ENCODE measurements at places on chromosomes 6 and 20.

- DNase-seq: no peak
These were observed 11.4 kb upstream of the IFNGR1 start for GRCh38 chr6:137230547-137230946.

- no peak for DNase-seq
These were observed 367.7 kb downstream of the KIF16B start for GRCh38 chr20:16205507-16205906.

- no peak for DNase-seq
These were observed 26.2 kb downstream of the PSMF1 start for GRCh38 chr20:1144401-1145172.

- no peak for DNase-seq
These were observed 20.8 kb upstream of the TRAF3IP2 start for GRCh38 chr6:111626441-111626840.

DNA sequence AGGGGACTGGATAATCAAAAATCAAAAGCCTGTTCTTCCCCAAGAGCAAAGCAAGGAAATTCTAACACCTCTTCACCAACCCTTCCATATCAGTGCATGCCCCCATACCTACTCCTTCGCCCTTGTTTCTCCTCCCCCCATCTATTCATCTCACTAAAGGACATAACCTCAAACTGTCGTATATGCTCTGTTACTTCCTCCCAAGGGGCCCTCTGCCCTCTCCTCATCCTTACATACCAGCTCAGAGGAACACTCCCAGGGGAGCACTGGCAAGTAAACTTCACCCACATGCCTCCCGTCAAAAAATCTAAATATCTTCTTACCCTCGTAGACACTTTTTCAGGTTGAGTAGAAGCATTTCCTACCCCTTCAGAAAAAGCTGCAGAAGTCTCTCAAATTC lies 9.4 kb upstream of the ADTRP start:
- DNase-seq: no peak

- no peak for DNase-seq
These were observed 74.3 kb downstream of the ARID1B start for GRCh38 chr6:156851454-156851921.

DNA sequence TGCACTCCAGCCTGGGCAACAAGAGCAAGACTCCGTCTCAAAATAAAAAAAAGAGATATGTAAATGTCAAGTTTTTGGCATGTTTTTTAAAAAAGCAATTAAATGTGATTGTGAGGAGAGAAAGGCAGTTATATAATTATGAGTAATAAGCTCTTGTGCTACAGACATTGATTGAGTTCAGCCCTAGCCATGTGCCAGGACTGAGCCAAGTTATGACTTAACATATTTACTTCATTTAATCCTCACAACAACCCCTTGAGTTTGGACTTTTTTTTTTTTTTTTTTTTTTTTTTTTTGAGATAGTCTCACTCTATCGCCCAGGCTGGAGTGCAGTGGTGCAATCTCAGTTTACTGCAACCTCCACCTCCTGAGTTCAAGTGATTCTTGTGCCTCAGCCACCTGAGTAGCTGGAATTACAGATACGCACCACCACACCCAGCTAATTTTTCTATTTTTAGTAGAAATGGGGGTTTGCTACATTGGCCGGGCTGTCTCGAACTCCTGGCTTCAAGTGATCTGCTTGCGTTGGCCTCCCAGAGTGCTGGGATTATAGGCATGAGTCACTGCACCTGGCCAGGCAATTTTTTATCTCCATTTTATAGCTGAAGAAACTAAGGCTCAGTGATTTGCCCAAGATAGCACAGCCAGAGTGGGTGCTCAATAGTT lies 15.0 kb upstream of the CSE1L start:
- no peak for DNase-seq

- no peak for DNase-seq
These were observed 2.6 kb upstream of the TFAP2C start for GRCh38 chr20:56626367-56627121.

- DNase-seq: no peak
These were observed 144.8 kb downstream of the MOXD1 start for GRCh38 chr6:132256457-132256856.

DNA sequence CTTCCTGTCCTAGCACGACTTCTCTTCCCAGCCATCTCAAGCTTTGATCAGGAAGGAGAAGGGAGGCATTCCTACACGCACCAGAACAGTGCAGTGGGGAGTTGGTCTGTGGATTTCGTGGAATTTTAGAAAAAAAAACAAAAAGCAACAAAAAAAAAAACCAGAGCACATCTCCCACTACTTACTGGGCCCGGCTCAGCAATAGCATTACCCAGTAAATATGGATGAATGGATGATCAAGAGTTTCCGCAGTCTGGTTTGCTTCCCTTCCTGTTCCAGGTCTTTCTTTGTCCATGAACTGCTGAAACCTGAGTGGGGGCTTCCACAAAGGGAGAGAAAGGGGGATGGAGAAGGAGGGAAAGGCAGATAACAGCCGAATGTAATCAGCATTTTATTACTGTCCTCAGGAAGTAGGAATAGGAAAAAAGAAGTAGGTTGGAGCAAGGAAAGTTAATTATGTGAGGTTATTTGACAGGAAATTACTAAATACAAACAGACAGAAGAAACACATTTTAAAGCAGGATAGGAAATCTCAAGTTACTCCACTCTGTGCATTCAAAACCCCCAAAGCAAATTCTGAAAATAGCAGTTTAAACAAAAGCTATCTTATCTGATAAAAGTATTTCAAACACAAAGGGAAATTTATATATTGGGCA lies 349.0 kb downstream of the PRL start:
- DNase-seq: no peak

DNA sequence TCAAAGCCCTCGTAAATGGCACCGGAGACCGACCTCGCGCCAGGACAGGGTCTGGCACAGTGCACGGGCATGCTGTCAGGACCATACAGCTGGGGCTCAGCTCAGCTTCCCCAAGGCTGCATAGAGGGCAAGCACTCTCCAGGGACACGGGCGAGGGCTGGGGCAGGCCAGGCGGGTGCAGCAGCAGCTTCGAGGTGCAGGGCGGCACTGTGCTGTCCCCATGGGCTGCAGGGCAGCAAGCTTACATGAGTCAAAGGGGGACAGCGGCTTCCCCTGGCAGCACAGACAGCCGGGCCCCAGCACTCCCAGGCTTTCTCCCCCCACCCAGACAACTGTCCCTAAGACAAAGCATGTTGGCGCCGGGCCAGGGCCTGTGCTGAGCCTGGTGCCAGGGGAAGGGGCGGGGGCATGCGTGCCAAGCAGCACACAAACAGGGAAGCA lies 25.7 kb downstream of the PSMG4 start:
- peak; percentile 48 for DNase-seq

DNA sequence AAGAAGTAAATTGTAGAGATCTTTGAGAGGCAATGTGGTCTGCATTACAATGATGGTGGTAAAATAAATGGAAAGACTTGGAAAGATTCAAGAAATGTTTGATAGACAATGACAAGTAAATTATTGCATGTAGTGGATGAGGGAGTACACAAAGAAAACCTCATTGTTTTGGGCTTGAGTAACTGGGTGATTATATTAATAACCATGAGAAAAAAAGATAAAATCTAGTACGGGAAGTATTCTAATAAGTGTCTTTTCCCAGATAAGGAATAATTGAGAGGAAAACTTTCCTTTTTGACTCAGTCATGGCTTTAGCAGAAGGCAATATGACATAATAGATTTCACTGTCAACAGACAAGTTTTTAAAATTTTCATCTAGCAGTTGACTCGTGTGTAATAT lies 993.0 kb downstream of the EYS start:
- DNase-seq: no peak

- no peak for DNase-seq
These were observed 71.3 kb upstream of the IYD start for GRCh38 chr6:150297327-150298029.

DNA sequence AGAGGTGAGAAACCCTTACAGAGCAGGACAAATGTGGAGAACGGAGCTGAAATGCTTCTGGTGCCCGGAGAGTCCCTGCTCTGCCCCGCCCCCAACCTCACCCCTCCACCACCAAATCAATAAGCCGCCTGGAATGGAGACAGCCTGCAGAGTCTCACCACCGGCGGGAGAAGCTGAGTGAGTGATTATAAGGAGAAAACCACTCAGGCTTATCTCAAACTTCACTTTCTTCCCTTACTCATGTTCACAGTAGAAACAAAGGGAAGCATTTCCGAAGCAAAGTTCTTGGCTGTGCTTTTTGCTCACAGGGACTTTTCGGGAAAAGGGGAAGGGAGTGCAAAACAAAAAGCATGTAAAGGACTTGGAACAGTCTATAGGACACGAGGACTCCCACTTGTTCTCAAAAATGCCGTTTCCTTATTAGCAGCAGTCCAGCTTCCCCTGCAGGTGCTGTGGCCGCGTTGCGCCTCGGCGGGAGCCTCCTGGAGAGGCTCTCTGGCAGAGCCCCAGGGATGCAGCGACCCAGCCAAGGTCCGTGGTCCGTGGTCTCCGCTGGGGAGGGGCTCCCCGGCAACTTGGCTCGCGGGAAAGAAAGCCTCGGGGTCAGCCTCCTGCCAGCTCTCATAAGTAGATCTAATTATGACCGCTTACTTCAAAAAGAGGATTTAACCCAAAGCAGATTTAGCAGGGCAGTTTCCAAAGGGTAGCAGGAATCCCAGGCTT lies 64.8 kb upstream of the TMEM30A start:
- DNase-seq: no peak

- DNase-seq: no peak
These were observed 258.0 kb downstream of the KHDC1L start for GRCh38 chr6:72967329-72967728.

DNA sequence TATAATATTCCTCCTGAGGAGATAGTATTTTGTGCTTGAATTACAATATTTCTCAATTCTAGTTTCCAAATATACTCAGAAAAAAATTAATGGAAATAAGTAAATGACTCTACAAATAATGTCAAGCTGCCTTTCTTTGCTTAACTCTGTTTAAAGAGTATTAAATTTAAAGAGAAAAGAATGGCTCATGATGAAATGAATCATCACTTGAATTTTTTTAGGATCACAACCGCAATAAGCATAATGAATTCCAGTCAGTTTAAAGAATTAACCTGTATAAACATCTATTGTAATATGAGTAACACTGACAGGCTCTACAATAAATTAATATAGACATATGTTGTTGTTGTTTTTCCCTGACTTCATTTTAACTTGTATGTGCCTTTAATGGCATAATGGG lies 266.2 kb upstream of the ADGRB3 start:
- no peak for DNase-seq

DNA sequence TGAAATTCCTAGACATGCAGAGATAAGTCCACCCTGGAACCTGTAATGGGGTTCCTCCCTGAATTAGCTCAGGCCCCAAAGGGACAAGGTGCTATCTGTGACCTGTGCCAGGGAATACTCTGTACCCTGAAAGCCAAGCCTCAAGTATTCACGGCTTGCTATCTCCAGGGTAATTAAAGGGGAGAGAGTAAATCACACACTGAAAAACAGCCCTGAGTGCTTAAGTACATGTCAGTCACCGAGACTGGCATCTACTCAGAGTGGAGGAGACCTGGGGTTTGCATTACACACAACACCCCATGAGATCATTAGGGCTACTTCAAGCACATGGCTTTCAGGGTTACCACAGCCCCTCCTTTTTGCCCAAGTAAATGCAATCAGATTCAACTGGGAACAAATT lies 188.1 kb downstream of the CD83 start:
- no peak for DNase-seq

- DNase-seq: no peak
These were observed 11.7 kb upstream of the TREM2 start for GRCh38 chr6:41174610-41175009.

- no peak for DNase-seq
These were observed 918.3 kb upstream of the MAP3K7 start for GRCh38 chr6:91505199-91505598.

Data from breast epithelium (tissue), 4 donors.